ENCODE measurements at places on chromosomes 3 and 15.

GRCh38 chr3:15527031-15527459, 5.5 kb upstream of the COLQ start:
- H3K4me3 ChIP-seq: no peak overlapping the region
- H3K27me3 ChIP-seq: peaks cover 2% of the 10 kb centered on the region
- H3K36me3 ChIP-seq: no peaks in the 10 kb centered on the region
- DNase-seq: peak; percentile 55
- no peaks in the 10 kb centered on the region for H3K4me1 ChIP-seq
- H3K27ac ChIP-seq: no peak overlapping the region

DNA sequence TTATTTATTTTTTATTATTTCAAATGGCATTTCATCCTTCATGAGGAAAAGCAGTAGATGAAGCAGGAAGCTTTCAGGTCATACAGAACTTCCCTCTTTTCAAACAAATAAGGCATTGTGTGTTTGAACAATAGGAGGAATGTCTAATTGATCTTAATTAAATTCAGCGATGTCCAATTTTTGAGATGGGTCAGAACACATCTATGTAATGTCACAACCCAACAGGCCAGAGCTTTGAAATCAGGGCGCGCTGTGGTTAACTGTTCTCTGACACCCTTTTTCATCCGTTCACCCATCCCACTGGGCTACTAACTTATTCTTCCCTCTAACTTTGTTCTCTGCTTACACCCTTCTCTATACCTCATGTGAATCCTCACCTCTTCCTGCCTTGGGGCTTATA, 510.5 kb downstream of the FOXP1 start:
- peaks cover 11% of the 10 kb centered on the region for H3K4me1 ChIP-seq
- no peak for DNase-seq
- no peak overlapping the region for H3K4me3 ChIP-seq
- no peaks in the 10 kb centered on the region for H3K27me3 ChIP-seq

- H3K27me3 ChIP-seq: no peaks in the 10 kb centered on the region
- H3K4me3 ChIP-seq: no peak overlapping the region
- peak; percentile 12 for DNase-seq
- H3K4me1 ChIP-seq: peaks cover 2% of the 10 kb centered on the region
- H3K27ac ChIP-seq: no peak overlapping the region
- H3K36me3 ChIP-seq: no peaks in the 10 kb centered on the region
Measured at GRCh38 chr3:85090495-85090894, 131.7 kb downstream of the CADM2 start.

DNA sequence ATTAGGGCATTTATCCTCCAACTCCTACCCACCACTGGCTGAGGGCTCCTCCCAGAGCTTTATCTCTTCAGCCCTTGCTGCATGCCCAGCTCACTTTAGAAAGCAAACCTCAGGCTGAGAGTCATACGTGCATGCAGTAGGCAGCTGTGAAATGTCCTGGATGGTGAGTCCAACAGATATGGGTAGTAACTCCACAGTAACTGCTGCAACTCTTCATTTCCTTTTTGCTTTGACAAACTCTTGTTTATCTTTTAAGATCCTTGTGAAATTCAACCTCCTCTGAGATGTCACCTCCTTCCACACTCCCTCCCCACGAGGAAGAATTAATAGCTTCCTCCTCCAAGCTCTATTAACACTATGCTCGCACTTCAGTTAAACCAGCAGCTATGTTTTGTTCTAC, 35.9 kb upstream of the CTNNB1 start:
- no peak for DNase-seq
- no peaks in the 10 kb centered on the region for H3K27me3 ChIP-seq
- H3K4me3 ChIP-seq: no peak overlapping the region
- H3K27ac ChIP-seq: no peak overlapping the region

- H3K4me3 ChIP-seq: no peak overlapping the region
- H3K27ac ChIP-seq: no peak overlapping the region
Measured at GRCh38 chr3:79257791-79258190, 510.0 kb downstream of the ROBO1 start.

DNA sequence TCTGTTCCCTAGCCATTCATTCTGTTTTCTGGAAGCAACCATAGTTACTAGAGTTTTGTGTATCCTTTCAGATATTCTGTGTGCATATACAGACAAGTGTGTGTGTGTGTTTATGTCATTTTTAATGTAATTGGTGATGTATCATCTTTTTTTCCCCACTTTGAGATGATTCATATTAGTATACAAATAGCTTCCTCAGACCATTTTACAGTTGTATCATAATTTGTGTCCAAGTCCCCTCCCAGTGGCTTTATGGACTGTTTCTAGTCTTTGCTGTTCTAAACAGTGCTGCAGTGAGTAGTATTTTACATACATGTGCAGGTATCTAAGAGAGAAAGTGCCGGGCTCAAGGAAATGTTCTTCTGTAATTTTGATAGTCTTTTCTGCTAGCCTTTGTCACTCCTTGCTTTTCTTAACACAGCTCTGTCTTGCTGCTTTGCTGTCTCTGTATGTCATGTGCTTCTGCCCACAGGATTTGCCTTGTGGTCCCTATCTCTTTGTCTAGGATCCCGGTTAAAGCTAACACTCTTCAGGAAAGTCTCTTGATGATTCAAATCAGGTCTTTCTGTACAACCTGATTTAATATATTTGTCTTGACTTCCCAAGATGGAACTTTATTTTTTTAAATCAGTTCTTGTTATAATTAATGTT, 31.5 kb upstream of the FBXL22 start:
- H3K27ac ChIP-seq: no peak overlapping the region
- H3K4me3 ChIP-seq: no peak overlapping the region
- H3K27me3 ChIP-seq: no peaks in the 10 kb centered on the region
- no peak for DNase-seq

DNA sequence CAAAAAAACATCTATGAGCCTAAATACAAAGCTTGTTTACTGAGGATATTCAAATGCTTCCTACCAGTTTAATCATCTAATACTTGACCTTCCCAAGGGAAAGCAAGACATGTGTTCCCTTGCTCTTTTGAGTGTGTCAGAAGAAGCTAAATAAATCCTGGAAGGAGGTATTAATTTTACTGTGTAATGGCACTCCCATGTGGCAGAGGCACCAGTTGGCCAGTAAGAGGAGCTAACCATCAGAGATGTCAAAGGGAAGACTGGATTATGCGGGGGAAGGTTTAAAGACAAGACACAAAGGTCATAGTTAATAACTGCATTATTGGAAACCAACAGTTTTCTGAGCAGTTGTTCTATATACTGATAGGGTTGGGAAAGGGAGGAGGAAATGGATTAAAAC, 125.1 kb downstream of the SUCLG2 start:
- no peaks in the 10 kb centered on the region for H3K27me3 ChIP-seq
- no peak overlapping the region for H3K27ac ChIP-seq
- no peak overlapping the region for H3K4me3 ChIP-seq
- H3K4me1 ChIP-seq: peaks cover 8% of the 10 kb centered on the region
- no peaks in the 10 kb centered on the region for H3K36me3 ChIP-seq

GRCh38 chr3:170258105-170258487, 35.9 kb downstream of the PRKCI start:
- peaks cover 17% of the 10 kb centered on the region for H3K36me3 ChIP-seq
- no peaks in the 10 kb centered on the region for H3K27me3 ChIP-seq
- no peak overlapping the region for H3K27ac ChIP-seq
- peaks cover 3% of the 10 kb centered on the region for H3K4me1 ChIP-seq
- no peak overlapping the region for H3K4me3 ChIP-seq

- no peak for DNase-seq
- H3K27ac ChIP-seq: no peak overlapping the region
- H3K4me1 ChIP-seq: peaks cover 4% of the 10 kb centered on the region
- H3K36me3 ChIP-seq: no peaks in the 10 kb centered on the region
- no peak overlapping the region for H3K4me3 ChIP-seq
Measured at GRCh38 chr3:187987924-187988323, 166.0 kb upstream of the LPP start.

DNA sequence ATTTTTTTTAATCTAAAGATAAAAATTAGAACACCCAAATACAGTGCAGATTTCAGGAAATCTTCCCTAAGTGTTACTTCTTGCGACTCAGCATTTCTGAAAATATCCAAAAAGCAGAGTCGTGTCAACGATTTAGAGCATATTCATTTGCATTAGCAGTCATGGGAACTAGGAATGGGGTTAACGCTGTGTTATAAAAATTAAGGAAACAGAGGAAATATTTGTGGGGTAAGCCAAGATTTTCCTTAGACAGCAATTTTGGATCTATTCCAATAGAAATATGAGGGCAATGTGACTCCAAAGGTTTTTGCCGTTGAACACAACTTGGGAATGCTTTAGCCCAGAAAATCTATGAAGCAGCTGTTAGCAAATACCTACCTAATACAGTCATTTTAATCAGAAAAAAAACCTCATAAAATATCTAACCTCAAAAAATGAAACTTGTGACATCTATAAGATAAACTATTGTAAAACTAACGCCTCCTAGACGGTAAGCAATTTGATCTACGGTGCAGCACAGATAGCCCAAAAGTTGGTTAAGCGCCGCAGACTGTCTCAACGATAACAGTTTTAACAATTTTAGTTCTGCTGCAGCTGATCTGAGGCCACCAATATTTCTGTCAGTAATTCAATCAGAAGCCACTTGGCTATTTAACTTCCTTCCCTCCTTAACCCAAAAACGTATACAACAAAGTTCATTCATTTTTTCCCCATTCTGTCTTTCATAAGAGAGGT, 5.8 kb upstream of the ATP11B start:
- no peak overlapping the region for H3K27ac ChIP-seq
- no peaks in the 10 kb centered on the region for H3K4me1 ChIP-seq
- no peak overlapping the region for H3K4me3 ChIP-seq
- no peak for DNase-seq

DNA sequence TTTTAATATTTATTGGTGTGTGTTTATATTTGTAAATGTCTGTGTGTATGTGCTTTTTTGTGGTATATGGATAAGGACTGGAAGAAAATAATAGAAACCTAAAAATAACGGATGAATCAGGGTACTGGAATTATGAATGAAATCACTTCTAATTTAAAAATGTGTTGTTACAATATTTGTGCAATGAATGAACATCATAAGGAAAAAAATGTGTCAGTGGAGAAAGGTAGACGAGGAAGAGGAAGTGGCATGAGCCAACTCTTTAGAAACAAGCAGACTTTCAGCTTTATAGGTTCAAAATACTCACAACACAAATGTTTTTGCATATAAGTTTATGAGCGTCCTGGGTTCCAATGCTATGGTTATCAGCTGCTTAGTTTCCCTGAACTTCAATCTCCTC, 59.4 kb downstream of the SOX2 start:
- no peaks in the 10 kb centered on the region for H3K4me1 ChIP-seq
- H3K4me3 ChIP-seq: no peak overlapping the region
- no peak overlapping the region for H3K27ac ChIP-seq
- no peaks in the 10 kb centered on the region for H3K36me3 ChIP-seq

DNA sequence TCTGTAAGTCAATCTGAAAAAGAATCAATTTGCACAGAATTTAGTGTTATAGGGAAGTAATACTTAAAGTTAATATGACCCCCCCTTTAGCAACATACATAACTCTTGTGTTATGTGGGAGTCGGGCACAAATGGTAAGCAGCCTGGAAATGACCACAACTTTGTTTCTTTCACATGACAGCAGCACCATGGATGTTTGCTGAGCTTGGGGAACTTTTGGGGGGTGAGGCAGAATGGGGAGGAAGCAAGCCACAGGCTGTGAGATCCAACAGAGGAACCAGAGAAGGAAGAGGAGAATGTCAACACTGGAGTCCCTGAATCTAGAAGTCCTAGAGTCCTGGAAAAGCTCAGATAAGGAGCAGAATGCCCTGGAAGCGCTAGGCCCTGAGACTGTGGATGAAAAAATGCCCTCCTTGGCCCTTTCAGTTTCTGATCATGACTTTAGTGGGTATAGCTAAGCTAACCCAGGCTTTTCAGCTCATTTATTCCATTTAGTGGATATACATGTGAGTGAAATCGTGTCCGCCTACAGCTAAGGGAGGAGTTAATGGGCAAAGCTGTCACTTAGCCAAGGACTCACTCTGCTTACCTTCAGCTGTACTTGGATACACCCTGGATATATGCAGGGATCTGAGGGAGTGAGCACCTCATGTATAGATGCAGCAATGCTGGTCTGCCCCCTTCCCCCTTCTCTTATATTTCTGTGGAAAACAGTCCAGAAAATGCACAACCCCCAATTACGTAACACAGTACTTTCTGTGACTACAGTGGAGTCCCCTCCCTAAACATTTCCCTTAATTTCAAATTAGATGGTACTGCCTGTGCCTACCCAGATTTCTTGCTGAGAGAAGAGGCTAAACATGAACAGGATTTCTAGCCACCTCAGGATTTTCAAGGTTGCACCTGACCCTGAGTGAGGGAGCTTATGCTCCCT, 39.1 kb downstream of the CFAP91 start:
- no peaks in the 10 kb centered on the region for H3K4me1 ChIP-seq
- no peak overlapping the region for H3K4me3 ChIP-seq
- no peaks in the 10 kb centered on the region for H3K36me3 ChIP-seq
- no peaks in the 10 kb centered on the region for H3K27me3 ChIP-seq
- DNase-seq: no peak
- no peak overlapping the region for H3K27ac ChIP-seq

- peaks cover 2% of the 10 kb centered on the region for H3K27me3 ChIP-seq
- H3K36me3 ChIP-seq: no peaks in the 10 kb centered on the region
- H3K4me1 ChIP-seq: peaks cover 13% of the 10 kb centered on the region
- H3K4me3 ChIP-seq: no peak overlapping the region
Measured at GRCh38 chr3:14418296-14419250, 16.2 kb downstream of the SLC6A6 start.

GRCh38 chr15:92071045-92071634, 217.6 kb downstream of the SLCO3A1 start:
- H3K4me1 ChIP-seq: peaks cover 10% of the 10 kb centered on the region
- peak overlapping the region; percentile 50 for H3K27ac ChIP-seq
- no peaks in the 10 kb centered on the region for H3K36me3 ChIP-seq
- H3K4me3 ChIP-seq: no peak overlapping the region

DNA sequence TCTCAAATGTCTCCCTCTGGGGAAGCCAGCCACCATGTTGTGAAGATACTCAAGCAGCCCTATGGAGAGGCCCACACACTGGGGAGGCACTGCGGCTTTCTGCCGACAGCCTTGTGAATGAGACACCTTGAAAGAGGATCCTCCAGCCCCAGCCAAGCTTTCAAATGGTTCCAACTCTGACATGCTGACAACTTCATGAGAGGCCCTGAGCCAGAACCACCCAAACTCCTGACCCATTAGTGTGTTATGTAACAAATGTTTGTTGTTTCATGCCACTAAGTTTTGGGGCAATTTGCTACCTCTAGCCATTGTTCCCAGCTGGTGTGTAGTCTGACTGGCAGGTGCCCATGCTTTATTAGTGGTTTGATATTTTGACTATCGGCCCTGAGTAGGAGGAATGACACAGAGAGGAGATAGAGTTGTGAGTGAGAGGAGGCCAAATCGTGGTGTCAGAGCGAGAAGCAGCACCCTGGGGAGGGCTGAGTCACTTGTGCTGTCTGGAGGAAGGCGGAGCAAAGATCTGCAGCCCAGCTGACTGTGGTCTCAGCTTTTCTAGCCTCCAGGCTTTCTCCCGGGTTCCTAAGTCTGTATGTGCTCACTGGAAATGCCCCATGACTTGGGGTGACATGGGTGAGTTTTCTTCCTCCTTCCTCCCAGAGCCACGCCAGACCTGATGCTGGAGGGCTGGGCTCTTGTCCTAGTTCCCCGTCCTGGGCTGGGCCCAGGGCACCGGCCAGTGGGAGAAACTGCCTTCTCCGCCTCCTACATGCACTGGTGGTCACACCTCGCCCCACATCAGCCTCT, 56.7 kb upstream of the BLM start:
- no peak overlapping the region for H3K4me3 ChIP-seq
- peaks cover 4% of the 10 kb centered on the region for H3K27me3 ChIP-seq
- H3K27ac ChIP-seq: no peak overlapping the region
- H3K4me1 ChIP-seq: peaks cover 8% of the 10 kb centered on the region
- H3K36me3 ChIP-seq: peaks cover 6% of the 10 kb centered on the region
- DNase-seq: peak; percentile 50

- DNase-seq: no peak
- H3K27me3 ChIP-seq: peaks cover 2% of the 10 kb centered on the region
- H3K4me1 ChIP-seq: peaks cover 7% of the 10 kb centered on the region
- H3K27ac ChIP-seq: no peak overlapping the region
Measured at GRCh38 chr3:71495708-71496472, 87.6 kb downstream of the FOXP1 start.

Data from glutamatergic neuron (in vitro differentiated cells).